Upper lobe of right lung (tissue), 1 donor: ENCODE measurements at places on chromosomes 3 and 15.

GRCh38 chr3:21599890-21600289 lies 151.1 kb downstream of the ZNF385D start:
- DNase-seq: no peak

DNA sequence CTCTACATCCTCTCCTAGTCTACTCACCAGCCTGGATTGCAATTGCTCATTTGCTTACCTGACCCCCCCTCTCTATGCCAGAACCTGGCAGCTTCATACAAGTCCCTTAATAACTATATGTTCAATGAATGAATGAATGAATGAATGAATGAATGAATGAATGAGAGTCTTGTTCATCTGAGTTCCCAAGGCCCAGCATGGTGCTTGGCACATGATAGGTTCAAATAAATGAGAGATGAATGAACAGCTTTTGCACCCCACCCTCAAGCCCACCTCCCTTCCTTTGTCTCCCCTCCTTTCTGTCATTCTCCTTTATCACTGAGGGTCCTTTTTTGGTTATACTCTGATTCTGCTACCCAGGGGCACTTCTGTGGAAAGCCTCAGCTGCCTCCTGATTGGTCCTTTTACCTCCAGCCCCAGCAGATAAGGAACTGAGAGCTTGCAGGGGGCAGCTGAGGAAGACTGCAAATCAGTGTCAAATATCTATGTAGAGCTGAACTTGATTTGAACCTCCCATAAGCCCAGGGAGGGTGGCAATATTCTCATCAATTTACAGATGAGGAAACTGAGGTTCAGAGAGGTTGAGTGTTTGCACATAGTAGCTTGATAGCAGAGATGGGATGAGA lies 54.1 kb upstream of the CHRNB4 start:
- DNase-seq: no peak

- DNase-seq: no peak
These were observed 25.6 kb upstream of the NLGN1 start for GRCh38 chr3:173371848-173372487.

DNA sequence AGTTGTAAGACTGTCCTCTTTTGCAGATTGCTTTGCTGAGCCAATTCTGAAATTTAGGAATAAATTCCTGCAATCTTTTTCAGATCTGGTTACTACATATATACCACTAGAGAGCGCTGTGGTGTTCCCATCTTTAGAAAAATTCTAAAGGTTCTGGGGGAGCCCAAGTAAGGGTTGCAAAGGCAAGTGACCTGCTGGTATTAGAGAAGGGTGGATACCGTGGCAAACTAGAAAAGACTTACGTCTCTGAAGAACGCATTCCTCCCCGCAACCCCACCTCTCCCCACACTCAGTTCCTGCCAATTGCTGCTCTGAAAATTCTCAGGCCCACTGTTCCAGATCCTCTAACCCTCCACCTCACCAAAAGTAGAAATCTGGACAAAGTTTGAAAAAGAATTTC lies 48.5 kb downstream of the EFHB start:
- DNase-seq: no peak

DNA sequence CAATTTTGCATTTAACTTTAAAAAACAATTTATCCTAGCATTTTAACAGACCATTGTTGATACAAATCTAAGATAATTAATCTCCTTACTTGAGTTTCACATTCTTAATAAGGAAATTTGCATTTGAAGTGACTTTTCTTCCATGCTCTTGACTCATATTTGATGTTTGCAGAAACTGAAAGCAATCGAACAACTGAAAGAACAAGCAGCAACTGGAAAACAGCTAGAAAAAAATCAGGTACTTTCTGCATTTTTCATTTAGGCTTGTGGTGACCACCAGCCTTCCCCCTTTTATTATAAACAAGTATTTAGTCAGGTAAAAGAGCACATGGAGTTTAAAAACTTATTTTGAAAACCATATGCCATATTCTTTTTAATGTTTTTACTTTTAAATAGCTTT lies 20.1 kb upstream of the SELENOT start:
- no peak for DNase-seq

DNA sequence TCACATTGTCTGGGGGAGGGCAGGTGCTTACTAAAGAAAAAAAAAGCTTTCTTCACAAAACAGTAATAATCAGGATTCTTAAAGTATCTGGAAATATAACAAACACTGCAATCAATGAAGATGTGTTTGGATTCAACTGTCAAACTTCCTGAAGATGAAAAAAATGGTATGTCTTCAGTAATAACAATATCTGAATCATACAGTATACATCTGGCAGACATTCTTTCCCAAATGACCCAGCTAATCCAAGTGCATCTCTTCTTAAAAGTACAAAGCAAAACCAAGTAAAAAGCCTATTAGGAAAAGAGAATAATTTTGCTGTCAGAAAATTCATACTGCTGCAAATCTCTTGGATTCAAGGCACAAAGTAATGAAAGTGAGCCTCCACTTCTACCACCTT lies 145.0 kb upstream of the MCTP2 start:
- DNase-seq: no peak
